ENCODE measurements at places on chromosomes 6 and 20.

GRCh38 chr6:28922004-28922820 is 1.6 kb downstream of the TRIM27 start:
- DNase-seq: no peak

DNA sequence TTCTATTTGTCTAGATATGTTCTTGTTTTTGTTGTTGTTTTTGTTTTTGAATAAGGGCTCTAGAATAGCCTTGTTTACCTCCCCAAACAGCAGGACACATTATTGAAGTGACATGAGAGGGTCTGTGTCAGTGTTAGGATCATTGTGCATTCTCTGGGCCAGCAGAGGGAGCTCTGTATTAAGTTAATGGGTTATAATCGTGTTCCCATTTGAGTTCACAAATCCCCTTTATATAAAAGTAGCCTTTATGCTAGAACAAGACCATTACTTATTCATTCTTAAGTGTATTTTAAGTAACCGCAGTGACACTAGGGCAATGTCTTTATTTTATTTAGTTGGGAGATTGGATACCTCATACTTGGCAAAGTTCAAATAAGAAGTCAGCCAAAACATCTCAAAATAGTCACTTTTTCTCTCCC is 44.8 kb downstream of the STK4 start:
- peak; percentile 35 for DNase-seq

GRCh38 chr6:84421031-84421430 is 193.6 kb upstream of the CEP162 start:
- no peak for DNase-seq

GRCh38 chr20:42051921-42052320 is 433.7 kb upstream of the CHD6 start:
- DNase-seq: no peak

- DNase-seq: no peak
These were observed 58.3 kb downstream of the SNX9 start for GRCh38 chr6:157881342-157881741.

DNA sequence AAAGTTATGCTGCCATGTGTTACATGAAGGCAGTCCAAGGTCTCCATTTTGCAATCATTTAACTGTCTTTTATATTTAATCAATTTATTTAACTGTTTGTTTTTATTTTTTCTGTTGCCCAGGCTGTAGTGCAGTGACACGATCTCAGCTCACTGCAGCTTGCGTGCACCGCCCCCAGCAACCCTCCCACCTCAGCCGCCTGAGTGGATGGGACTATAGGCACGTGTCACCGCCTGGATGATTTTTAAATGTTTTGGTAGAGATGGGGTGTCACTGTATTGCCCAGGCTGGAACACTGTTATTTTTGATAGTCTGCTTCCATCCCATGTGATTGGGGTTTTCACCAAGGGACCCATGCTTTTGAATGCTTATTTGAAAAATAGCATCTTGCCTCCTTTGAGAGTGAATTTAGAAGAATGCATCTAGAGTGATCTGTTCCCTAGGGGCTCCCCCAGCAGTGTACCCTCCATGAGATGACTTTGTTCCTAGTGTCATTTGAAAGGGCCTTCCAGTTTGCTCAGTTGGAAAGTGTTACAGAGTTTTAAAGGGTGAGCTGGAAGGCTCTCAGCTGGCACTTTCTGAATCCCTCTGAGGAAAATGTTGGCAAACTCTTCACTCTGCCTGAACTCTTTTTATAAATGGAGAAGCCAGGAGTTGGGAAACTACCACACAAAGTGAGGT is 143.4 kb downstream of the JARID2 start:
- DNase-seq: no peak

- DNase-seq: no peak
These were observed 182.4 kb upstream of the MCHR2 start for GRCh38 chr6:100176311-100176950.

GRCh38 chr6:140436023-140436811 is 1061.8 kb upstream of the CITED2 start:
- no peak for DNase-seq

GRCh38 chr6:136015531-136015930 is 164.0 kb downstream of the PDE7B start:
- no peak for DNase-seq

DNA sequence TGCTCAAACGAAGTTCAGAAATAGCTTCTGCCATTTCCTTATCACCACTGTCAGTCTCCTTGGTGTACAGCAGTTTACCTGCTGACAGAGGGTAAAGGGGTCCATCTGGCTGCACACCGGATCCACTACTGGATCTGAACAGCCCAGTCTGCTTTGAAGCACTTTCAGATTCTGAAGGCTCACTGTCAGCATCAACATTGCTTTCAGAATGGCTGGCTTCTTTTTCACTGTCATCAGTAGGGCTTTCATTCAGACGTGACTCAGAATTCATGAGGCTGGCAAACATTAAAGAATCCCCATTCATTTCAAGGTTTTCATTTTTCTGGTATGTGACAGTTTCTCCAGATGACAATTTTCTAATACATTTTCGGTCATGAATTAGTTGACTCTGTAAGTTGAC is 21.0 kb upstream of the PNISR start:
- no peak for DNase-seq

- DNase-seq: no peak
These were observed 87.6 kb upstream of the FRMD1 start for GRCh38 chr6:168166627-168167026.

DNA sequence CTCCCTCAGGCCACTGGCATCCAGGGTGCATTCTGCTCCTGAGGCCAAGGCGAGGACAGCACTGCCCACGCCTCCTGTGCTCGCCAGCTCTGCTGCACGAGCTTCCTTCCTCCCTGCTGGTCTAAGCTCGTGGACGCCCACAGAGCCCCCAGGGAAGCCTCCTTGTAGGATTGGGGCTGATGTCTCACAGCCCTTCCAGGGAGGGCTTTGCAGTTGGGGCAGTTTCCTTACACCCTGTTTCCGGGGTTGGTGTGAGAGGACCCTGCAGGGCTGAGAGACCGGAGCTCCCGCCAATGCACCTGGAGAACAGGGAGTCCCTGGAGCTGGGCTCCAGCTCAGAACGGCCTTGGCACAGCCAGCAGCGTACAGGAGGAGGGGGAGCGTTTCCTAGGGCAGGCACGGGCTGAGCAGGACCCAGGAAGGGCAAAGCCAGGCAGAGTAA is 172.4 kb upstream of the PDE10A start:
- no peak for DNase-seq

GRCh38 chr6:22610127-22610526 is 40.8 kb downstream of the HDGFL1 start:
- DNase-seq: no peak

DNA sequence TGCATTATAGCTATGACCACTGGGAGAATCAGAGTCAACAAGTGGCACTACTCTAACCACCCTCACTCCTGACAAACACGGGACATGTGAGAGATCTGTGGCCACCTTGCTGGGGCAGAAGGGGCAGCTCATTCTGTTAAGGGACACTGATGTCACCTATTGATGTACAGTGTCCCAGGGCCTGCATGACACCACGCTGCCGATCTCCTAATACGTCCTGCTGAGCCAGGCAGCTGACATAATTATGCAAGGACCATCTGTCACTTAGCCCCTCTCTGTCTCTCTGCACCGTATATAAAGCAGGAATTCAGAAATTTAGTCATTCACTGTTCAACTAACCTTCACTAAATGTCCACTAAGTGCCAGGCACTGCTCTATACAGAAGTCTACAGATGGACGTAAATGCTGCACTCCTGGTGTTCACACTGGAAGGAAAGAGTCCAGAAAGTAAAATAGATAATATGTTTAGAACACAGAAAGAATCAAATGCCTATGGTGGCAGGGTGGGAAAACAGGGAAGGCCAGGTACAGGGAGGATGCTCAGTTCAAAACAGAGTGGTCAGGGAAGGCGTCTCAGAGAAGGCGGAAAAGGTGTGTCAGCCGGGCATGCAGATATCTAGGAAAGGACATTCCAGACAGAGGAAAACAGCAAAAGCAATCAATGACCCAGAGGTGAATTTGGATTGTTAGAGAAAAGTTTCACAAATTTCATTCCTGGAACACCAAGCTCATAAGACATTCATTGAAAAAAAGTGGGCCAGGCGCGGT is 173.8 kb downstream of the ZNF217 start:
- DNase-seq: no peak

DNA sequence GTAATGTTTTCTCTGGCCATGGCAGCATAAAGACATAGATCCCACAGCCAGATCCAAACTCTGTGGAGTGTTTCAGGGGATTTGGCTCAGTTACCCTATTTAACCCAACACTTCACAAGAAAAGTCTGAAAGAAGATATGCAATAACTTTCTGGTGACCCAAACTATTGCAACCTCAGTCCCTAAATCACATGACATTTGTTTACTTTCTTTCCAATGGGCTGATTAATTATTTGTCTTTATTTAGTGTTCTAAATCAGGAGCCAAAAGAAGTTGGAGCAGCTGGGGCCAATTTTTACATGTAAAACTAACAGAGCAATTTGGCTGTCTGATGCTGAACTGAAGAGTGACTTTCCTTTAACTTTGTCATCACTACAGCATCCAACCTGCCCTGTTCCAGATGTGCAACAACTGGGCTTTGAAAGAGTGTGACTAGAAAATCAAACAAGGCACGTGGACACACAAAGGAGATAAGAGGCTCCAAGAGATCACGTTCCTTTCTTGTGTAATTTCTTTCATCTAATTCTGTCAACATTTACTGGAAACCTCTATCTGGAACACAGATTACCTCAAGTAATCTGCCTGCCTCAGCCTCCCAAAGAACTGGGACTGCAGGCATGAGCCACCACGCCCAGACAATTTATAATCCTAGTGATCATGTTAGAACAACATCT is 90.8 kb downstream of the TRMT11 start:
- no peak for DNase-seq

GRCh38 chr20:56788671-56789610 is 159.8 kb downstream of the TFAP2C start:
- no peak for DNase-seq

DNA sequence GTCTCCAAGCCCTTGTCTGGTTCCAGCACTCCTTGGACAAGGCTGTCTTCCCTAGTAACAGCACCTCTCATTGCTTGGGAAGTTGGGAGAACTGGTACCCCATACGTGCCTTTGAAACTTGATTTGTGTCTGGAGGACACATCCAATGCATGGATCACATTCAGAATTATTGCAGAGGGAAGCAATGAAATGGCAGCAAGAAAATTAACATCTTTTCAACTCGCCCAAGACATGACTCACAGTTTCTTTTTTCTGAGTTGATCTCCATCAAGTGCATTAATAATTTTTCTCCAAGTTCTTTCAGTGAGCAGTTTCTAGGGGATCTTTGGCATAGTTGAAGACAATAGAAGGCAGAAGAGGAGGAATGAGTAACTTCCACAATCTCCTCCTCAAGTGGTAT is 22.3 kb upstream of the PI3 start:
- DNase-seq: no peak

DNA sequence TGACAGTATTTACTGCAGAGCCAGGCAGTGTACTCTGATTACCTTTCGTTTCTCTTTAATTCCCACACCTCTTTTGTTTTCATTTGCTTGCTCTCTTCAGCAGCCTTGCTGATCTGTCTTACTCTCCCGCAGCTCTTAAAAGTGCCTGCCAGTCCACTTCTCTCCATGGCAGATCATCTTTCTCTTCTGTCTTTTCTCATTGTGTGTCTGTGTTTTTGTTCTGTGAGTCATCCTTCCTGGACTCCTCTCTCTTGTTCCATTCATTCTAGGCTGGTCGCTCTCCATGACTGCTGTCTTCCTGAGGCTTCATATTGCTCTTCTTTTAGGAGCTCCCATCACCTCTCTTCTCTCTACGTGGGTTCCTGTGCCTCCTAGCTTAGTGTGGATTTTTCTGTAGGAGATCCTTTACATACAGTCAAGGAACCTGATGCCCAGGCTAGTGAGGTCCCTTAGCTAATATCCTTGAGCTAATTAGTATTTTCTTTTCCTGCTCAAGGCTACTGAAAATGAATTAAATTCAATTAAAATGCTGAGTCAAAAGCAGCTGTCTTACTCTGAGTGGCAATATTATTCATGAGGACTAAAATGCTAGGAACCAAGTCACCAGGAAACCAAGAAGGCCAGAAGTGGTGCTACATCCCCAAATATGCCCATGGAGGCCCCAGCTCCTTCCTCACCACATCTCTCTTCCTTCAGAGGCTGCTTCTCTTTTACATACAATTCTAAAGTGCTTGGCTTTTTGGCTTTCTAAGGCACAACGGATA is 86.1 kb downstream of the SLX4IP start:
- no peak for DNase-seq

DNA sequence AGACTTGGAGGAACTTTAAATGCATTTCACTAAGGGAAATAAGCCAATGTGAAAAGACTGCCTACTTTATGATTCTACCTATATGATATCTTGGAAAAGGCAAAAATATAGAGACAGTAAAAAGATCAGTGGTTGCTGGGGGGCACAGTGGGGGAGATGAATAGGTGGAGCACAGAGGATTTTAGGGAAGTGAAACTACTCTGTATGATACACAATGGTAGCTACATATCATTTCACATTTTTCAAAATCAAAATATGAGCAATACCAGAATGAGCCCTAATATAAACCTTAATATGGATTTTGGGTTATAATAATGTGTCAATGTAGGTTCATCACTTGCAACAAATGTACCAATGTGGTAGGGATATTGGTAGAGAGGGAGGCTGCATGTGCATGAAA is 161.4 kb upstream of the HTR1E start:
- DNase-seq: no peak

DNA sequence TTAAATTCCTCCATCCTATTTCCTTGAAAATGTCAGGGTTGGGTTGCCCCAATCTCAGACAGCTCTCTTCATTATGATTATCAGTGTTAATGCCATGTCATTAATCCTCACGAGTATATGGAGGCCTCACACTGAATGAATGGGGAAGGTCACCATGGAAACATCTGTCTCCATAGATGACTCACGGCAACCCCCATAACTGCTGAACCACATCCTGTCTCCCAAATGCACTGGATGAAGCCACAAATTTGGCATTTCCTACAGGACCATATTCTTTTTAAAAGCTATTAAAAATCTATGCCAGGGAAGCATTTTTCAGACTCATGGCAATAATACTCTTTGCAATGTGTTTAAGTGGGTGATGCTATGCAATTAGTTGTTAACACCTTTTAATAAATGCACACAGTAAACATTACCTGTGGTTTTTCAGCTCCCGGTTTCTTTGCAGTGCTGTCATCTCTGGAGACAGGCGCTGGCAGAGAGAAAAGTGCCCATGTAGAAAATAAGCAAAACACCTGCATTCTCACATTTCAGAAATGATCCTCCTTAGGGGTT is 80.1 kb upstream of the PTPRK start:
- no peak for DNase-seq

DNA sequence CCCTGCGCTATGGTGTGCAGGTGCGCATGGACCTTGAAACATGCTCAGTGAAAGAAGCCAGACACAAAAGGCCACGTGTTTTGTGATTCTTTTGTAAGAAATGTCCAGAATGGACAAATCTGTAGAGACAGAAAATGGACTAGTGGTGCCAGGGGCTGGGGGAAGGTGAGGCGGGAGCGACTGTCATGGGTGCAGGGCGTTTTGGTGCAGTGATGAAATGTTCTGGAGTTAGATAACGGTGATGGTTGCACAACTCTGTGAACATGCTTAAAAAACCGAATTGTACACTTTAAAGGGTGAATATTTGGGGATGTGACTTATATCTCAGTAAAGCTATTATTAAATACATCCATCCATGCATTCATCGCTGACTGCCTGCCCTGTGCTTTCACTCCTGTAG is 31.7 kb upstream of the NTSR1 start:
- DNase-seq: no peak

GRCh38 chr6:109772883-109773431 is 81.9 kb downstream of the FIG4 start:
- DNase-seq: no peak

Measured in NCI-H1417 treated with DMSO at 0.1 percent for 48 hours (cell line).